ENCODE measurements at places on chromosomes 3 and 15. TPM values are rescaled to one million over a fixed set of nuclear protein-coding genes. Genes with fewer than 3 reads are reported as not detected.

DNA sequence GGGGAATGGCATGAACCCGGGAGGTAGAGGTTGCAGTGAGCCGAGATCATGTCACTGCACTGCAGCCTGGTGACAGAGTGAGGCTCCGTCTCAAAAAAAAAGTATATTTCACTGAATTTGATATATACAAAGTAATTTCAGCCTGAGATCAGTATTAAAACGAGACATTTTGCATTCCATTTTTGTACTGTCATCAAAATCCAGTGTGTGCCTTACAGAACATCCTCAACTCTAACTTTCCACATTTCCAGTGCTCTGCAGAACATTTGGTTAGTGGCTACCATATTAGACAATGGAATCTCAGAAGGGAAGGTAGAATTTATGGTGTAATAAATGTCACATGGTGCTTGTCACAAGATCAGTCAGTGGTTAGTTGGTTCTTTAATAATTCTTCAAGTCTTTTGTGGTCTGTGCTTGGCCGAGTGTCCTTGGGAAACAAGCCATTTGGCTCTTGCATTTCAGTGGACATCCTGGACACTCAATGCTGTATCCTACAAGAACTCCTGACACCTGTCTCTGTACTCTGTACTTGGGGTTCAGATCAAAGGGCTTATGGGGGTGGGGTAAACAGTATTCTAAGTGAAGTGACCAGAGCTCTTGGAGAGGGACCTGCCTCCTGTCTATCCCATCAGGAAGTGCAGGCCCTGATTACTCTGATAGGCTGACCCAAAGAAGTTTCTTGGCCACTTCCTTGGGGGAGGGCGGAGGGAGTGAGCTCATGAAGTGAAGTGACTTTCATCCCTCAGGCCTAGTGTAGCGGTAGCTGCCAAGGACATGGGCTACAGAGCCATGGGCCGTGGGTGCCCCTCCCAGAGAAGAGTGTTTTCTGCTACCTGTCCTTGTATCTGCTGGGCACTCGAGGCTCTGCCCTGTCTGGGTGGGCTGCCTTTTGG, 3.7 kb downstream of the ACVR2B start:
- no peaks in the 10 kb centered on the region for H3K27me3 ChIP-seq
- H3K36me3 ChIP-seq, result no peaks in the 10 kb centered on the region
- H3K27ac ChIP-seq, result no peak overlapping the region
- no peak overlapping the region for H3K4me3 ChIP-seq
- H3K4me1 ChIP-seq, result peaks cover 66% of the 10 kb centered on the region

Gene CLDN11
- total RNA-seq, result 22.2 TPM

DNA sequence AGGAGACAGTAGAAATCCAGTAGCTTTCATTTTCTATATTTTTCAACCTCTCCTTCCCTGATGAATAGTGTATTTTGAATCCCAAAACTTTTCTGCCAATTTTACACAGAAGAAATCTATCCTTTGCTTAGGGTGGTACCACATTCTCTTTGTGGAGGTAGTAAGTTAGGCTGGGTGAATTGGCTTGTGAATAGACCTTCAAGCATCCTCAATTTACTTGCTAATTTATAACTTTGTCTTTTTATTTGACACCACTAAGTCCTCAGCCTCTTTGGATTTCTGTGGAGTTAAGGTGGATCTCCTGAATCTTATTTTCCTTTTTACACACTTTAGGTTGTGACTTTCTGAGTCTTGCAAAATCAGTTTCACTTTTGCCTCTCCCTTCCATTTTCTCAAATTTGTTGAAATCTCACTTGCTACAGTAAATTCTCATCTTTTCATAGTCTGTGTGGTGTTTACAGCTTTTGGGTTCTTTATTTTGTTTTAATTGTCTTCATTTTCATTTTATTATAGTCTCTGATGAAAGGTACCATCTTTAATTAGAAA, 5.7 kb upstream of the PLSCR1 start:
- H3K27ac ChIP-seq, result no peak overlapping the region
- DNase-seq, result no peak
- H3K36me3 ChIP-seq, result no peaks in the 10 kb centered on the region
- no peaks in the 10 kb centered on the region for H3K27me3 ChIP-seq

GRCh38 chr3:88168171-88168570, 18.4 kb downstream of the C3orf38 start:
- H3K27me3 ChIP-seq, result no peaks in the 10 kb centered on the region
- DNase-seq, result no peak
- H3K36me3 ChIP-seq, result no peaks in the 10 kb centered on the region
- no peak overlapping the region for H3K4me3 ChIP-seq
- H3K4me1 ChIP-seq, result no peaks in the 10 kb centered on the region

- peak; percentile 84 for DNase-seq
- H3K4me3 ChIP-seq, result no peak overlapping the region
- no peaks in the 10 kb centered on the region for H3K4me1 ChIP-seq
Observed at GRCh38 chr15:101170568-101171350, 81.1 kb downstream of the CHSY1 start.

DNA sequence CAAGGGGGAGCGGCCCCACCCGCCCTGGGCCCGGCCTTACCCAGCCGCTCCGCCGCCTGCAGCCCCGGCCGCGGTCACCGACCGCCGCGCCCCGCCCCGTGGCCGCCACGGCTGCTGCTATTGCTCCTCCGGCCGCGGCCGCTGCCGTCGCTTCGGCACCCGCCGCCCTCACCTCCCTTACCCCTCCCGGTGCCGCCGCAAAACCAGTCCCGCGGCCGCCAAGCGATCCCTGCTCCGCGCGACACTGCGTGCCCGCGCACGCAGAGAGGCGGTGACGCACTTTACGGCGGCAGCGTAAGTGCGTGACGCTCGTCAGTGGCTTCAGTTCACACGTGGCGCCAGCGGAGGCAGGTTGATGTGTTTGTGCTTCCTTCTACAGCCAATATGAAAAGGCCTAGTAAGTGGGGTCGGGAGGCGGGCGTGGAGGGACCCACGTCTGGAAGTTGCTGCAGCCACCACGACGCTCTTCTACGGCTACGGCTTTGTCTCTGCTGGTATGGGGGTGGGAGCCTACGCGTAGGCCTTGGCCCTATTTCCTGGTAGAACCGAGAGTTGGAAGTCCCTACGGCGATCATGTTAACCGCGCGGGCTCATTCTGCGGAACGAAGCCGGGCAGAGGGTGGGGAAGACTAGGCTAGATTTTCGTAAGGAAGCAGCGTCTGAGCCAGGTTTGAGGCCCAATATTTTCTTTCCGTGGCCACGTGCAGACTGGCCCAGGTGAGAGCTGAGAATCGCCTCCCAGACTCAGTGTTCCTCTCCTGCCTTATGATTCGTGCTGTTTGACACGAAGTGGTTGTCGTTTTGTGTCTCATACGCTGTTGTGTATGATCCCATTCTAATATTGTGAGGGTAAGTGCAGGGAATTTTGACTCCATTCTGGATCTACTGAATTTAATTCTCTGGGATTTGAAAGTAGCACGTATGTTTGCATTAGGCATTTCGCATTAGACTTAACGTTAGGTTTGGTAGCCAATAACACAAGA, at the start of the genes GNL3 and PBRM1:
GNL3 (plus strand) TSS at position 324 of the 983 bp plus-strand sequence; CDS start at position 385, 61 bp downstream.
PBRM1 (minus strand) TSS at position 205 of the 983 bp plus-strand sequence.
- H3K36me3 ChIP-seq, result peaks cover 36% of the 10 kb centered on the region
- peak within 1 kb of the TSS; percentile 72 for H3K4me3 ChIP-seq
- H3K27ac ChIP-seq, result peak within 1 kb of the TSS; percentile 93

DNA sequence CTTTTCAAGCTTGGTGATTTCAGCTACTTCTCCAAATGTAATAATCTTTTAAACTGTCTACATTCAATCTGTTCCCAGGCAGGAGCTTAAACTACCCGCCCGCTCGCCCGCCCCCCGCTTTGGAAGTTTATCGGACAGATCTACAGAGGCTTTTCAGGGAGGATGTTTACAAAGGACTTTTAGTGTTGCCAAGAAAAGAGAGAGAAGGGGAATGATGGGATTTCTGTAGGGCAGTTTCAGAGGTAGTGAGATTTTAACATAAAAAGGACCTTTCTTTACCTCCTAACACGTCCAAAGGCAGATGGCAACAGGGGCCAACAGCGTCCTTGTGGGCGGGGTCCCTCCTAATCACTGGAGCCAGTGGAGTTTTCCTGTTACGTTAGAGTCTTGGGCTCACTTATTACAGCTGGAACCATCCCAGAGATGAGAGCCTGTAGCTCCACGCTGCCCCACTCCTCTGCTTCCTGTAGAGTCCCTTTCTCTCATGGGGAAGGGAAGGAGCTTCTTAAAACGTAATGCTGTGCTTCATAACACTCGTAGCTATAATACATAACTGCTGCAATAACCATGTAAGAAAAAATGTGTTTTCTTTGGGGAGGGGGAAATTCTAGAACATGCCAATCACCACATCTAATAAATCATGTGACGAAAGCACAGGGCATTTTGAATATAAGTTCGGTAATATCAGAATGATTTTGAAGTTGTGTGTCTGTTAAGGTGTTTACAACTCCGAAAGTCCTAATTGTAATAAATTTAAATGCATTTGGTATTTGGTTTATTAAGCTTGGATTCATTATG, 30.9 kb downstream of the HES1 start:
- H3K27me3 ChIP-seq, result no peaks in the 10 kb centered on the region
- DNase-seq, result peak; percentile 73
- peaks cover 13% of the 10 kb centered on the region for H3K4me1 ChIP-seq
- peak overlapping the region; percentile 44 for H3K27ac ChIP-seq

DNA sequence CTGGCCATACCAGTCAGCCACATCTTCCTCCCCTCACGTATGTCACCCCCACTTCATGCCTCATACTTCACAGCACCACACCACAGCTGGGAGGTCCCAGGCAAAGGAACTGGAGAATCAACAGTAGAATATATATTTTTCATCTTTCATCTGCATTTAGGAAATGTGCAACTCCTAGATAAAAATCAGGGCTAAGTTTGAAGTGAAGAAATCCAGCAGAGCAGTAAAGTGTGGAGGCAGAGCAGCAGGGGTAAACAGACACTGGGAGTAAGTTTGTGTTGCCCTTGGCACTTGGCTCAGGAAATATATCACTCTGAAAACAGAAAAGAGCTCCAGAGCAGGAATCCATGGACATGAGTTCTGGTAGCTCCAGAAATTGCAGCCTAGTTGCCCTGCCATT, 2.8 kb upstream of the HERC1 start:
- H3K36me3 ChIP-seq, result no peaks in the 10 kb centered on the region
- H3K27me3 ChIP-seq, result no peaks in the 10 kb centered on the region
- no peak overlapping the region for H3K4me3 ChIP-seq

DNA sequence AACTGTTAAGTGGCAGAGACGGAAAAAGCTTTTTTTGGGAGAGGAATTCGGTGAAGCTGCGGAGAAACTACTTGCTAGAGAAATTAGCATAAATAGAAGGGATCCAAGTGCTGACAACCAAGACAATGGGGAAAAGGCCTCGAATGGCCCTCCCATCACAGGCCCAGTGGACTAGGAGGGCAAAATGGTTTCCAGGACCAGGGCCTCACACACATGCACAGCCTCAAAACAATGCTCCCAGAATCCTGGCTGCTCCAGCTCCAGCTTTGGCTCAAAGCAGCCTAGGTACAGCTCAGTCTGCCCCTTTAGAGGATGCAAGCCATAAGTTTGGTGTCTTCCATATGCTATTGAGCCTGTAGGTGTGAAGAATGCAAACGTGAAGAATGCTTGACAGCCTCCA, 388.2 kb downstream of the OTOL1 start:
- H3K36me3 ChIP-seq, result no peaks in the 10 kb centered on the region
- no peak overlapping the region for H3K4me3 ChIP-seq
- H3K27ac ChIP-seq, result no peak overlapping the region
- no peaks in the 10 kb centered on the region for H3K4me1 ChIP-seq

DNA sequence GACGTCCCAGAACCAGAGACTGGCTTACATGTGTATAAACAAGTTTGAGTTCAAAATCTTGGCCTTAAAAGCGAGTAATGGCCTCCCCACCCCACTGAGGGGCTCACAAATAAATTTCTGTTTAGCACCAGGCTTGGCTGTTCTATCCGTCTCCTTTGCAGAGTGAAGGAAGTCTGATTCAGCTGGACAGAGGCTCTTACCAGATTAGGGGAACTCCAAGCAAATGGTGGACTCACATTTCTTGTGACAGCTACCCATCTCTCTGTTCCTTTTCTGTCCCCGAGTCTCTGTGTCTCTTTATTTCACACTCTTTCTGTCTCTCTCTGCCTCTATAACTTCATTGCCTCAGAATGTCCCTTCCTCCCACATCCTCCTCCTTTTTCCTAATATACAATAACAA, 62.7 kb downstream of the DGKG start:
- H3K27me3 ChIP-seq, result no peaks in the 10 kb centered on the region
- no peak for DNase-seq
- H3K4me1 ChIP-seq, result peaks cover 6% of the 10 kb centered on the region

All from sigmoid colon (tissue), 7 donors.